Effector memory CD4-positive, alpha-beta T cell (primary cell): ENCODE measurements at places on chromosomes 4 and X.

- no peak for DNase-seq
Measured at GRCh38 chrX:87003031-87003430, 514.6 kb upstream of the KLHL4 start.

- no peak for DNase-seq
Measured at GRCh38 chrX:41301438-41301824, 32.5 kb upstream of the DDX3X start.

DNA sequence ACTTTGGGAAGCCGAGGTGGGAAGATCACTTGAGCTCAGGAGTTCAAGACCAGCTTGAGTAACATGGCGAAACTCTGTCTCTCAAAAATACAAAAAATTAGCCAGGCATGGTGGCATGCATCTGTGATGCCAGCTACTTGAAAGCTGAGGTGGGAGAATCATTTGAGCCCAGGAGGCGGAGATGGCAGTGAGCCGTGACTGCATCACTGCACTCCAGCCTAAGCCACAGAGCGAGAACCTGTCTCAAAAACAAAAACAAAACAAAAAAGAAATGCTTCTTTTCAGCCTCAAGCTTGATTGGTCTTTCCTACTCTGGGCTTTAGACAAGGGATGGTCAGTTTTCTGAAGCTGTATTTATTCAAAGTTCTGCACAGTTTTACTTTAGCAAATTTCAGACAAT is 15.8 kb upstream of the DHRSX start:
- DNase-seq = no peak

GRCh38 chr4:144648042-144648441 is 2.1 kb downstream of the HHIP start:
- no peak for DNase-seq

DNA sequence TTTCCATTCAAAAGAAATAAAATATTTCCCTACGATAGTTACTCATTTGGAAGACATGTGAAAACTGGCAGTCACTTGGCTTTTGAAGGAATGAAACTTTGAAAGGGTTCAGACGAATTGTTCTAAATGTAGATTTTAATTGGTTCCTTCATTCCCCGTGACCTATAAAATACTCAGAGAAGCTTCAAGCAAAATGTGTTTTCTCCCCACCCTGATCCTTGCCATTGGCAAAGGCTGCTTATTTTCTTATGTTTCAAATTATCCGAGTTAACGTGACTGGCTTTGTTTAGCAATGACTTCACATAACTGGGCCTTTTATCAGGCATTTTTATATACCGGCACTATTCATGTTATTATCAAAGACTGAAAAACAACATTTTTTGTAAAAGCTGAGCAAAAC is 204.1 kb upstream of the NEIL3 start:
- no peak for DNase-seq

DNA sequence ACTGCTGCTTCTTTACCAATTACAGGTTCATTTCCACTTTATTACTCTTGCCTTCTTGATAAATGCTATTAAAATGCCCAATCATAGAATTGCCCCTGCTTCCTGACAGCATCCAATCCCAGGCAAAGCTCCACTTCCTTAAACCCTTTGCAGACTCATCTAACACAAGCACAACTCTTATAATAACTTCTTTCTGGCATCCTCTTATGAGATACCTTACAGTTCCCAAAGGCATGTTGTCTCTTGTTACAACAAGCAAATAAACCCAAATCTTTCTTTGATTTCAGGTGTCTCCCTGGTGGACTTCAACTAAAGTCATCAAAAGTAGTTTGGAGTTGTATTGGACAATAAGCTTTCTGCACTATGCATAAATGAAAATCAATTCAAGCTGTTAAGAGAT is 22.5 kb upstream of the ADH7 start:
- DNase-seq = no peak

GRCh38 chr4:73751166-73751565 is 10.8 kb downstream of the CXCL8 start:
- DNase-seq = no peak

DNA sequence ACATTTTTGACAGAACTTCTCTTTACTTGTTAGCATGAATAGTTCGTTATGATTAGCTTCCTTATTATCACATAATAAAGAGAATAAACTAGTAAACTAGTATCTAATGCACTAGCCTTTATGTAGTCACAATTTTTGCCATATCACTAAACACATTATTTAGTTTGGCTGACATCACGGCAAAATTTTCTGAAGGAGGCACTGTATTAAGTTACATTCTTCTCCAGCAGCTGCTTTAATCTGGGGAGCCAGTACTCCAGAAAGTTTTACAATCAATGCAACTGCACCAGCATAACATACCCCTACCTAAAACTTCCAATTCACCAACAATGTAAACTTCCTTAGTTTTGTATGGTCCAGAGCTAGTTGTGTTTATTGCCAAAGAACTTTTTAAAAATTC is 87.8 kb downstream of the FIP1L1 start:
- no peak for DNase-seq

- DNase-seq = no peak
Measured at GRCh38 chr4:26826721-26827120, 33.9 kb upstream of the STIM2 start.

DNA sequence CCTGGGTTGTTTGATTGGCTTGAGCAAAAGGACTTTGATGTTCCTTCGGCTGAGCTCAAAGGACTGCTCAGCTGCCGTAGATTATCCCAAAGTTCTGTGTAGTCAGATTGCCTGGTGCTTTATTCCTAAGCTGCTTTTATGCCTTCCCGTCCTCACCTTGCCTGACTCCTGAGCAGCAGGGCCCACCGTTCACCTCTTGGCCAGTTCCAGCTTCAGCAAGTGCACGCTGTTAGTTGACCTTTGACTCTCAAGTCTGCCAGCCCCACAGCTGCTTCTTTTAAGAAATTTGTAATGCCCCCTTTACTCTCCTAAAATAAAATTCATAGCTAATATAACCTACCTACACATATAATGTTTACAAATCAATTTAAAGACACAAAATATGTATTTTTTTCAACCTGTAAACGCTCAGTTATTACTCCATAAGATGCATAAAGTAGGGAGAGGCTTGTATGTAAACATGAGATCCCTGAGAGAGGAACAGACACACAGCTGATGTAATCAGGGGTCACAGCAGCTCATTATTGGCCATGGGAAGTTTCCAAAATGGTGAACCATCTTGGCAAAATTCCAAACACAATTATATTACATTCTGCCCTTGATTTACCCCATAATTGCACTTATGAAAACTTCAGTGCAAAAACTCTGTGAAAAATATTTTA is 28.6 kb downstream of the UCHL1 start:
- DNase-seq = no peak

- no peak for DNase-seq
Measured at GRCh38 chr4:156974264-156974663, 2.7 kb upstream of the PDGFC start.
